Spleen (tissue), 13 donors: ENCODE measurements at places on chromosomes 2 and 18. TPM values are rescaled to one million over a fixed set of nuclear protein-coding genes. Genes with fewer than 3 reads are reported as not detected.

GRCh38 chr2:113093613-113093977 lies 25.8 kb downstream of the IL1F10 start:
- peaks cover 3% of the 10 kb centered on the region for H3K4me1 ChIP-seq
- no peaks in the 10 kb centered on the region for H3K27me3 ChIP-seq
- no peak overlapping the region for H3K27ac ChIP-seq
- DNase-seq: no peak
- H3K36me3 ChIP-seq: no peaks in the 10 kb centered on the region

DNA sequence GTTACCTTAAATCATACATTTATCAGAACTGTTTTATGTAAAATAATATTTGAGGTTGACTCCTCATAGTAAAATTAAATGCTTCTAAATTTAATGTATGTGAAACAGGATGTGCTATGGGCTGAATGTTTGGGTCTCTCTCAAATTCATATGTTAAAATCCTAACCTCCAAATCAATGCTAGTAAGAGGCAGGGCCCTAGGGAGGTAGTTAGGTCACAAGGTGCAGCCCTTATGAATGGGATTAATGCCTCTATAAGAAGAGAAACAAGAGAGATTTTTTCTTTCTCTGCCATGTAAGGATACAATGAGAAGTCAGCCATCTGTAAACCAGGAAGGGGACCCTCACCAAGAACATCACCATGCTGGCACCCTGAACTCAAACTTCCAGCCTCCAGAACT lies 67.2 kb upstream of the ETAA1 start:
- H3K27ac ChIP-seq: no peak overlapping the region
- DNase-seq: no peak
- H3K36me3 ChIP-seq: no peaks in the 10 kb centered on the region
- H3K4me3 ChIP-seq: no peak overlapping the region
- H3K27me3 ChIP-seq: peaks cover 6% of the 10 kb centered on the region
- H3K4me1 ChIP-seq: no peaks in the 10 kb centered on the region

The MAP3K19 gene
- polyA plus RNA-seq: not detected

The GALNT13 gene
- polyA plus RNA-seq: 0.02 TPM

The RTN4 gene
- polyA plus RNA-seq: 76.3 TPM
